ENCODE measurements at places on chromosomes 2 and 18.

GRCh38 chr18:54268751-54269150 lies 566 bp upstream of the POLI start:
- no peak for DNase-seq

DNA sequence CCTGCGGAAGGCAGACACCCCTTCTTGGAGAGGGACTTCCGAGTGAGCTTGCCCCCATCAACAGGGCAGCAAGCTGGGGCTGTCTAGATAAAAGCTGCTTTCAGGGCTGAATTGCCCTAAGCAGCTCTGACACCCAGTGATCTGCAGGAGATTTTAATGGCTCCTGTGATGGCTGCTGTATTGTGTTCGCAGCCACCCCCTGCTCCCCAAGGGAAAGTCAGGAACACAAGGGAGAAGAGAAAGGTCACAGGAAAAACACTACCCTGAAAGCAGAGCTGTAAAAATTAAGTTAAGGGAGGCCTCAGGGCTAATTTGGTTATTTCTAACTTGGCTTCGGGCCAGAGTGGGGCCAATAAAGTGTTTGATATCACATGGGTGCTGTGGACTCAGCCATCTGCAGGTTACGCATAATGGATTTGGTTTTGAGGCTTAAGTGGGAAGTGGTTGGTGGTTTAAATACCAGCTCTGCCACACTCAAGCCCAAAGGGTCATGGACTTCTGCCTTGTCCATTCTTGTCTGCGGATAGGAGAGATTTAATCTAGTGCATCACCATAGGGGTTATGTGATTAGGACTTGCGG lies 147.6 kb downstream of the CLIP4 start:
- DNase-seq, result no peak

DNA sequence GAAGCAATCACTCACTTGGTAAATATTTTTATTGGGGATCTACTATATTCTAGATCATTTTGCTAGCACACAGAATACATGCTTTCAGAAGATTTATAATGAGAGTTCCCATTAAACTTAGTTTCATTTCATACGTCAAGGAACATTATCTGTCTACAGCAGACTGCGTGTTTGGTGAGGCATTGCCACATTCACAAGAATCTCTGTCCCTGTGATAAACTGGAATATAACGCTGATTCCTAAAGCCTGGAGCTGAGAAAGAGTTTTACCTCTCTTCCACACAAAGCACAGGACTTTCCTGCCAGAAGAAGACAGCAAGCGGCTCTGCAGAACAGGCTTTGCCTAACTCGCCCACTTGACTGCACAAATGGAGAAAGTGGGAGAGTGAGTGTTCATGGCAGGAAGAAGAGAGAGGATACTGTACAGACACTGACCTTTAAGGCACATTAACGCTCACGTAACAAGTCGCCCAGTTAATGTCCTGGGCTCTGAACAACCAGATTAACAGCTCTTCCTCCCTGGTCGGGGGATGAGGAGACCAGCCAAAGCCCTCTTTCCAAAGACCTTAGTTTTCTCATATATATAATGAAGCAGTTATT lies 356.2 kb downstream of the GPD2 start:
- no peak for DNase-seq

- DNase-seq, result no peak
Measured at GRCh38 chr2:4464634-4465266, 761.4 kb downstream of the DCDC2C start.

GRCh38 chr2:240024766-240025165 lies 376 bp downstream of the NDUFA10 start:
- peak; percentile 5 for DNase-seq

GRCh38 chr2:49837561-49838293 lies 683.4 kb upstream of the FSHR start:
- DNase-seq, result no peak

GRCh38 chr2:48420512-48421197 lies 109.3 kb upstream of the STON1 start:
- peak; percentile 89 for DNase-seq

DNA sequence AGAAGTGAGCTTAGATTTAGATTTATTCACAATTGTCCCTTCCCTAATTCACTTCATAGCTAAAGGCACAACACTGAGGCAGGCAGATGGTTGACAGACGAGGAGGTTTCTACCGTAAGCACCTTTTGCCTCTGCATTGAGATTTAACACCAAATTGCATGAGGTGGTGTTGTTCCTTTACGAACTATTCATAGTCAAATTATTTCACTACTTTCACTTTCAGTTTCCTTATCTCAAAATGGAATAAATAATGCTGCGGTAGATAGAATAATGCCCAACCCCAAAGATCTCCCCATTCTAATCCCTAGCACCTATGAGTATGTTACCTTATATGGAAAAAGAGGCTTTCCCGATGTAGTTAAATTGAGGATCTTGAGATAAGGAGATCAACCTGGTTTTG lies 58.9 kb upstream of the LINC00305 start:
- no peak for DNase-seq

GRCh38 chr18:72848503-72849237 lies 19.1 kb downstream of the NETO1 start:
- no peak for DNase-seq

DNA sequence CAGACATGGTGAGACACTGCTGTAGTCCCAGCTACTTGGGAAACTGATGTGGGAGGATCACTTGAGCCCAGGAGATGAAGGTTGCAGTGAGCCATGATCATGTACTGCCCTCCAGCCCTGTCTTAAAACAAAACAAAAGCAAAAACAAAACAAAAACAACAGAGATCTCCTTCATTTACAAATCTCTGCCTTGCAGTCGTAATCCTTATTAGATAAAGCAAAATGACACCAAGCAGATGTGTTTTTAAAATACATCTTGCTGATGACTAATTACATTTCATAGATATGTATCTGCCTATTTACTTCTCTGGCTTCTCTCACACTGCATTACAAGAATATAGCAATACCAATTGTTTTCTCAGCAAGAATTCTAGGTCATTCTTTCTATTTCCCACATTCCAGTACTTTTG lies 22.8 kb downstream of the NFE2L2 start:
- DNase-seq, result peak; percentile 46

DNA sequence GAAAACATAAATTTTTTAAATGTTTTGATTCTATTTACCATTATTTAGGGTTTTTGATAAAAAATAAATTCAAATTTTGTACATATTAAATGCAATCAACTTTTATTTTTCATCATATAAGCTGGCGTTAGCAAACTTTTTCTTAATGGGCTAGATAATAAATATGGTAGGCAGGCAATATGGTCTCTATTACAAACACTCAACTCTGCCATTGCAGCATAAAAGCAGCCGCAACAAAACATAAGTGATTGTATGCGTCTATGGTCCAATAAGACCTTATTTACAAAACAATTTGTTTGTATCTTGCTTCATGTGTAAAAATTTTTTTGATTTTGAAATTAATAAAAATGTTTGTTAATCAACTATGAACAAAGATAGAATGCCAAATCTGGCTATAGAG lies 116.8 kb upstream of the GLI2 start:
- no peak for DNase-seq

DNA sequence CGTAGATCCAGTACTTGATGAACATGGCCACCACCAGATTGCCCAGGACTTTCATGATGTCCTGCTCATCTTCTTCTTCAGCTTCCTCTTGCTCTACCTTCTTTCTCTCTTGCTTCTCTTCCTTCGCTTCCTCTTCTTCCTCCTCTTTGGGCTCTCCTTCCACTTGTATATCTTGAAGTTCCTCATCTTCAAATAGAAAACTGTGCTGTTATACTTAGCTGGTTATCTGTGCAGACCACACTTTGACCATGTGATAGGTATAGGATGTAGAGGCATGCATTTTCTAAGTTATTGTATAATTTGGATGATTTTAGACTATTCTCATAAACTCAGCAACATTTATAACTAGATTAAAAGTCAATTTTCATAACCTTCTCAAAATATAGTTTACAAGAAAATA lies 263.4 kb downstream of the NAPG start:
- no peak for DNase-seq

DNA sequence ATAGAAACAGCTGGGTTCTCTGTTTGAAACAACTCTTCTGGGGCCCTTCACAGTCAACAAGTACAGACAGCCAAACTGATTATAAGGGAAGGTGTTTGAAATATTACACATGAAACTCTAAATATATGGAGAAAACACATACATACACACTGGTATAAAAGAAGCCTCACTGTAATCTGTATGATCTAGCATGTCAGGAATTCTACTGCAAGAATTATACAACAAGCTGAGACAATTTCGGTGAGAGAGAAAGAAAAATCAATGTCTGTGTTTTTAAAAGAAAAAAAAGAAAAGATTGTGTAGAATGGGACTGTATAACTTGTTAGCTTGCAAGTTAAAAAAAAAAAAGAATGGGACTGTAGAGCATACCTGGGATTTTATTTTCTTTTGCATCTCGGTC lies 26.3 kb downstream of the IRS1 start:
- no peak for DNase-seq

GRCh38 chr2:186503827-186504606 lies 18.0 kb downstream of the ZC3H15 start:
- peak; percentile 61 for DNase-seq

- no peak for DNase-seq
Measured at GRCh38 chr2:101197814-101198213, 46.6 kb upstream of the TBC1D8 start.

GRCh38 chr2:88416016-88416663 lies 36.4 kb downstream of the FOXI3 start:
- no peak for DNase-seq

GRCh38 chr18:60247103-60247502 lies 125.5 kb downstream of the MC4R start:
- DNase-seq, result no peak

DNA sequence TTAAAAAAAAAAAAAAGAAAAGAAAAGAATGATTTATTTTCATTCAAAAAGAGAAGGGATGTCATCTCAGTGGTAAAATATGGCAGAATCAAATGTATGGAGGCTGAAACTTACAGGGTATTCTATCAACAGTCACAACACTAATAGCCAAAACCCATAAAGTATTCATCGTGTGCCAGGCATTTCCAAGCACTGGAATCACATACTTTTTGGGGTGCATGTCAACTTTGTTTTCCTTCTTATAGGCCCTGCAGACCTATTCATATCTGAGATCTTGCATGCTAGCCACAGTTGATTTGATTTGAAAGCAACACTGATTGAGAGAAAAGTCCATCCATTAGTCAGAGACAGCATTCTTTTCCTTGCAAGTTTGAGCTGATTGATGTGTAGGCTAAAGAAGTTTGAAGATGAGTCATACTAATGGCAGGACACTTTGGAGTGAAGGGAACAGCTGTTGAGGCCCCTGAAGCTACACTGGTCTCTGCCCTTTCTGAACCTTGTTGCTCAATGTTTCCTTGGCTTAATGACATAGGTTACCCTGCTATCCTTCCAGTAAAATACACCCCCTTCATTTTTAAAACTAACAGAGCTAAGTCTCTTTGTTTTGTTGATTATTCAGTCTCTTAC lies 22.0 kb downstream of the KATNAL2 start:
- DNase-seq, result peak; percentile 65

DNA sequence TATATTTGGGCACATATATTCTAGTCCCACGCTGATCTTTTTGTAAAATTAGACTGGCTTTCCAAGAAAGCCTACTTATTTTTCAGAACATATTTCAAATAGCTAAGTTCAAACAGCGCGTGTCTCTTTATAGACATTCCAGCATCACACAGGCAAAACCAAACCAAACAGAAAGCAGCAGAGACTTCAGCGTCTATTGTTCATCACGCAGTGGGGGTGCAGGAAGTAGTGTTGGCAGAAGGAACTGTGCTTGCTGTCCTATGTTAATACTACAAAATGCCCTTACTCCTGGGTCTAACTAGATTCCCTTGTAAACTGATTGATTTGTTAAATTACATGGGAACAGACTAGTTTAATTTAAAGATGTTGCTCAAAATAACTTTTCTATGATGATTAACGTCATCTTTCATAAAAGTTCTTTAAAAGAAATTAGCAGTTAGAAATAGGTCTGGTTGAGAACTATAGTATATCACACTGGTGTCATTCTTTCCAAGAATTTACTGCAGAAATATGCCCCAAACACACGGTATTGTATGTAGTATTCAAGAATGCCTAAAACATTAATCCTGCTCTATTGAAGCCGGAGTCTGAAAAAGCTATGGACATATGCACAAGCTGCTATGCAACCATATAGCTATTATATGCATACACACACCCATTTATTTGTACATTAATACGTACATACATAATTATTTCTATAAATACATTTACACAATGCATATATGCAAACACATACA lies 436.3 kb downstream of the CBLN2 start:
- DNase-seq, result no peak

GRCh38 chr18:25169701-25170100 lies 182.3 kb downstream of the ZNF521 start:
- no peak for DNase-seq

DNA sequence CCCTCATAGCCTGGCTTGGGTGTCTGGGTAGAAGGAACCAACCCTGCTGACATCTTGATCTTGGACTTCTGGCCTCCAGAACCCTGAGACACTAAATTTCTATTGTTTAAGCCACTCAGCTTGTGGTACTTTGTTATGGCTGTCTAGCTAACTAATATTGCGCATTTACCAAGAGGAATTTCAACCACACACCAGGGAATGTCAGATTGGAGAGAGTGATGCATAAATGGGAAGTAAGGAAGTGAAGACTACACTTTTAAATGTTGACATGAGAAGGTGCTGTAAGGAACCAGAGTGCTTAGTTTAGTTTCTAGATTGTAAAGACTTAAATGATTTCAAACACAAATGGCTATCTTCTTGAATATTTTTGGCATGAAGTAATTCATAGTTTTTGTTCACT lies 98.9 kb upstream of the ITGB6 start:
- DNase-seq, result peak; percentile 46

- DNase-seq, result peak; percentile 90
Measured at GRCh38 chr2:172282944-172283343, 144.4 kb upstream of the ITGA6 start.

GRCh38 chr2:97713296-97714083 lies at the start of gene ZAP70:
Gene ZAP70 (plus strand): TSS chr2:97713576. CDS start chr2:97724037, 10,461 bp downstream.
- no peak for DNase-seq

GRCh38 chr2:185284696-185285095 lies 453.9 kb upstream of the FSIP2 start:
- no peak for DNase-seq

GRCh38 chr18:48023334-48024008 lies 93.0 kb upstream of the SMAD2 start:
- DNase-seq, result peak; percentile 85

DNA sequence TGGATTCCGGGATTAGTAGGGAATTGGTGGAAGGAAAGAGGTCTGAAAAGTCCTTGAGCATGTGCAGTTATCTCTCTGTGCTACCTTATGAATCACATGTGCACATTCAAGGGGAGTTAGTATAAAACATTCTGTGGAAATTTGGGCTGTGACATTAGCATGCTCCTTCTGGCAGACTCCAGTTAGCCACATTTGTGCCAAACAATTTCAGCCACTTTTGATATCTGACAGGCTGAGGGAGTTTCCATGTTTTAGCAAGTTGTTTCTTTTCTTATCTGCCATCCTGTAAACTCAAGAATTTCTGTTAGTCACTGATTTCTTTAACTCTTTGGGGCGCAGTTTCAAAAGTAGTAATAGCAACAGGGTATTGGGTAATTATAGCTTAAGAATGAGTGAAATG lies 28.3 kb upstream of the GYPC start:
- peak; percentile 54 for DNase-seq

- DNase-seq, result peak; percentile 38
Measured at GRCh38 chr2:20190876-20191713, 33.8 kb downstream of the SDC1 start.

GRCh38 chr2:165410276-165410675 lies 59.2 kb upstream of the CSRNP3 start:
- DNase-seq, result no peak

GRCh38 chr18:24022161-24022560 lies 7.6 kb downstream of the TTC39C start:
- peak; percentile 35 for DNase-seq

GRCh38 chr18:75309564-75309963 lies 99.0 kb downstream of the TSHZ1 start:
- DNase-seq, result no peak

All from cardiac fibroblast (primary cell).